Right renal cortex interstitium (tissue), 3 donors: ENCODE measurements at places on chromosomes 11 and 22.

DNA sequence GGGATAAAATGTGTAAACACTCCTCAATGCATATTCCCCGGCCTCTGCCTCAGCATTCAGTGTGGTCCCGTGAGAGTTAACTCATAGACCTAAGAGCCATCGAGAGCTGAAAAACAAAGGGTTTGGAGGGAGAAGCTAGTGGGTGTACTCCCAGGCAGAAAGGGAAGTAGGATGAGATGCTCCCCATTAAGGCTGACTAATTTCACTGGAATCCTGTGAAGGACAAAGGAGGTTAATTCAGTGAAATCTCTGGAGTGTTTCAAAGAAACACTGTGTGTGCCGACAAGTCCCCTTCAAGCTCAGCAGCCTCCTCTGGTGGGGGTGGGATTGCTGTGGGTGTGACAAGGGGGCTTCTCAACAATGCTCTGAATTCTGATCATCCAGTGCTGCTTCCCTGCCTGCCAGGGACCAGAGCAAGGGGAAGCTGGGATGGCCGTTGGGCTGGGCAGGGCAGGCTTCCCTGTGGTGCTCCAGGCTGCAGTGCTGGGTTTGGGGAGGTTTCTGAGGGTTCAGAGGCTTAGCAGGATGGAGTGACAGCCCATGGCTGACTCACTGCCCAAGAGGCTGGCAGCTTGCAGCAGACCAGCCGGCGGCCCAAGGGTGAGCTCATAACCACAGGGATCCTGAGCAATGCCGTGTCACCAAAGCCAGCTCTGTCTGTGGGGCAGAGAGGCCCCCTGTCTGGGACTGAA lies 61.4 kb upstream of the BMAL1 start:
- no peak for DNase-seq

DNA sequence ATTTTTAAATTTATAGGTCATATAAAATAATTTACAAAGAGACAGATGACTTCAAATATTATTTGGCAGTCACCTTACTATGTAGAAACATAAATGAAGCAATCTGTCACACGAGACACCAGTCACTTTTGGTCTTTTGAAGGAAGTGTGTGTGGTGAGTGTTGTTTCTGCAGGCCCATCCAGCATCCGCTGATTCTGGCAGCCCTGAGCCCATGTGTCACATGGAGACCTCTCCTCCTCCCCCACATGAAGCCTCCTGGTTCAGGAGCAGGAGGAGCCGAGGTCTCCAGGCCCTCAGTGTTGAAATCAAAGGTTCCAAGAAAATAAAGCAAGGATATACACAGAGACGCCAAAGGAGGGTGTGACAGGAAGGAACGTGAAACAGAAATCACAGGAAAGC lies 60.1 kb downstream of the ARFGAP3 start:
- DNase-seq = no peak

GRCh38 chr11:118574636-118575035 lies 2.4 kb downstream of the ARCN1 start:
- no peak for DNase-seq

DNA sequence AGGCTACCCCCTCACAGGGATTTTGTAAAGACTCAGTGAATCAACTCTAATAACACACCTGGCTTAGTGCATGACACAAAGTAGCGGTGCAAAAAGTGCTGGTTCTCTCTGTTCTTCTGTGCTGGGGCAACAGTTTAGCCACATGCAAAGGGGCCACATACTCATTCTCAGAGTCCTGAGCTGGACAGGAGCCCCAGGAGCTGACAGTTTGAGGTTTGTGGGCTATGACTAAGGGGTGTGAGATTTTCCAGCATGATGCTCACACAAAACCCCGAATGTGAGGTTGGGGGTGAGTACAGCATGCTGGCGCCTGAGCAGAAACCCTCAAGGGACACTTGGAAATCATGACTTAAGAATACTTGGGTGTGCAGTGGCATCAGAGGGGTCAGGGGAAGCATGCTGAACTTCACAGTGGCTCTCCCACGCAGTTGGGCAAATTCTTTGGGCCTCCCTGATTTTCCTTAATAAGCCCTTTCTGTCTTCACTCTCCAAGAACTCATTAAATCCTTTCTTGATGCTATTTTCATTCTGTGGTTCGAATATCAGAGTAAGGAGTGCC lies 31.0 kb downstream of the TMPRSS5 start:
- DNase-seq = no peak

- DNase-seq = no peak
Observed at GRCh38 chr22:44147821-44148574, 32.7 kb upstream of the PARVG start.
